ENCODE measurements at places on chromosomes 6 and 20.

GRCh38 chr20:53390770-53391169 lies 202.9 kb downstream of the ZNF217 start:
- no peak for DNase-seq

DNA sequence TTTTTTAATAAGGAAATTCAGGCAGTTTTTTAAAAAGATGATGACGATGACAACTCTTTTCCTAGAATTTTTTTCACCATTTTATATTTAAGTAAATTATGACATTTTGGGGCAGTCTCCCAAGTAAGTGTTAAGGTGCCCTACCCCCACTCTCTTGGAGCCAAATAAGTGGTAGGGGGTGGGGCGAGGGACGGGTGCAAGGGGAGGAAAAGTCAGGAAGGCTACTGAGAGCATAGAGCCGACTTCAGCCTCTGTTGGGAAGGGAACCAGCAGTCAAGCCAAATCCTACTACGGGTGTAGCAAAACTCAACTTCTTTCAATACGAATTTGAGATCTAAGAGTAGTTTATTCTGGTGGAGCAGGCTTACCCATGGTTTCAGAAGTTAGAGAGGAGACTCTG lies 54.4 kb downstream of the KIZ start:
- DNase-seq, result no peak

DNA sequence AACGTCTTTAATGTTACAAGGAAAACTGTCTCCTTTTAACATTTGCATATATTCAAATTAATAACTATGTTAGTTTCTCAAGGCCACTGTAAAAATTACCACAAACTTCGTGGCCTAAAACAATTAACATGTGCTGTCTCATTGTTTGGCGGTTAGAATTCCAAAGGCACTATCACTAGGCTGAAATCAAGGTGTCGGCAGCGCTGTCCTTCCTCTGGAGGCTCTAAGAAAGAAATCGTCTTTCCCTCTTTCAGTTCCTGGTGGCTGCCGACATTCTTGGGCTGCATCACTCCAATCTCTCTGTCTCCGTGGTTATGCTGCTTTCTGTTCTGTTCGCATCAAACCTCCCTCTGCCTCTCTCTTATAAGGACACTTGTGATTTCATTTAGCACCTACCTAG lies 4.2 kb downstream of the TPD52L1 start:
- DNase-seq, result no peak

- no peak for DNase-seq
These were observed 10.2 kb downstream of the HDAC2 start for GRCh38 chr6:113960795-113961194.

GRCh38 chr6:24766680-24767462 lies 7.9 kb upstream of the GMNN start:
- no peak for DNase-seq
